Cortex of kidney (tissue), 1 donor: ENCODE measurements at places on chromosomes 2 and 18.

- DNase-seq, result no peak
Observed at GRCh38 chr2:190791976-190792575, 88.5 kb upstream of the GLS start.

DNA sequence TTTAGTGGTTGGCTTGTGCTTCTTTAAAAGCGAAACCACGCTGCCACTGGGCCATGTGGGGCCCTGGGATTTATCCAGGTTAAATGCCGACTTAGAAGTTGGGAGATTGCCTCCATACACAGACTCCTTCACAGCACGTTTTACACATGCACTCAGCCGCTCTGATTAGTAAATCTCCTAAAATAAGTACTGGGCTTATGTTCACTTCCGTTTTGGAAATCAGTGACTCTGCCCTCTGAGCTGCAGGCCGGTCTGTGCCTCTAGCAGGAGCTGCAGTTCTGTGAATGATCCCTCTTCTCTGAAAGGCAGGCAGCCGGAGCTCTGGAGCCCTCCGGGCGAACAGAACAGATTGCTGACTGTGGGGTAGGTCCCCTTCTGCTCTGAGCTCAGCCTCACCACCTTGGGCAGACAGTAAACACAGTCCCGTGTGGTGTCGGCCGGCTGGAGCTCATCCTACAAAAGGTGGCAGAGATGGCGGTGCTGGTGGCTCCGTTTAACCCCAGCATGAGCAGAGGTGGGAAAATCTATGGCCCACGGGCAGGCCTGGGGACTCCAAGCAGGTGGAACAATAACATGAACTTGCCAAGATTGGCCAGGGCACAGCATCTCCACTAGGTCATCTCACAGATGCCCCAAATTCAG is 9.8 kb upstream of the RAB17 start:
- DNase-seq, result no peak

DNA sequence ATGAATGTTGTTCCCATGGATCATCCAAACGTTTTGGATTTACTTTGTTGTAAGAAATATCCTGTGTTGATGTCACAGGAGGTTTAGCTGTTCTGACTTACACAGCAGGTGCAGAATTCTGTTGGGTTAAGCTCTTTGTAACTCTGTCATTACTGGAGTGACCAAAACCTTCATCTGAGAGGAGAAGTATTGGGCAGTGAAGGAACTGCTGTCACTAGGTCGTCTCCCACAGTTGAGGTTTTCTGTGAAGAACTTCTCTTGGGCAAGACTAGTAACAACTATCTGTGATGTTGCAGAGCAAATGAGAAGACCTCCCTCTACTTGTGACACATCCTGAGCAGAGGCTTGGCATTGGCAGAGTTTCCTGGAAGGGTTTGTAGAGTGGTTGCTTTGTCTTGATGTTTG is 2.9 kb downstream of the SPTBN1 start:
- no peak for DNase-seq

DNA sequence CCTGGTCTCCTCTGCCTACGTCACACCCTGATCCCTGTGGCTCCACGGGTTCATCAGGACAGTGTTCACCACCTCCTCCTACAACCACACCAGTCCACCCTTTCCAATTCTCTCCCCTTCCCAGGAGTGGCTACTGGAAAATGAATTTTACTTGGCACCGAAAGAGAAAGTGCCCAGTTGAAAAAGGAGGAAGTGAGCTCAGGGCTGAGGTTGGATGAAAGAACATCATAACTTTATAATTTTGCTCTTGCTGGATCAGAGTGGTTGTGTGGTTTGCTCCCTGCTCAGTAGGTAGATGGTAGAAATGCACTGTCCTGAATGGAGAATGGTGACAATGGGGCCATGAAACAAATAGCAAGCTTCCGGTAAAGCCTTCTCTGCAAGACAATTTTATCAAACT is 140.3 kb upstream of the DDX18 start:
- DNase-seq, result no peak

DNA sequence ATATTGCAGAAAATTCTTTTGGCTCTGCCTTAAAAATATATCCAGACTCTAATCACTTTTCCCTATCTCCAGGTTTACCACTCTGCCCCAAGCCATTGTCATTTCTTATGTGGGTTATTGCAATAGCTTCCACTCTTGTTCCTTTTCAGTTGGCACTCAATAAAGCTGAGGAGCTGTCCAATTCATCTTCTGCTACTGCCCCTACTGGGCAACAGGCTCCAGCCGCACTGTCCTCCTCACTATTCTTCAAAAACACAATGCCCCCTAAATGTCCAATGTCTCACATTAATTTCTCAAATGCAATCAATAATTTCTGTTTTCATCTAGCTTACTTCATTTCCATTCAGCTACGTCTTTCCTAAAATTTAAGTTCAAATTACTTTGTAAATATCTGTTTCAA is 1262.5 kb upstream of the CDH2 start:
- DNase-seq, result no peak

DNA sequence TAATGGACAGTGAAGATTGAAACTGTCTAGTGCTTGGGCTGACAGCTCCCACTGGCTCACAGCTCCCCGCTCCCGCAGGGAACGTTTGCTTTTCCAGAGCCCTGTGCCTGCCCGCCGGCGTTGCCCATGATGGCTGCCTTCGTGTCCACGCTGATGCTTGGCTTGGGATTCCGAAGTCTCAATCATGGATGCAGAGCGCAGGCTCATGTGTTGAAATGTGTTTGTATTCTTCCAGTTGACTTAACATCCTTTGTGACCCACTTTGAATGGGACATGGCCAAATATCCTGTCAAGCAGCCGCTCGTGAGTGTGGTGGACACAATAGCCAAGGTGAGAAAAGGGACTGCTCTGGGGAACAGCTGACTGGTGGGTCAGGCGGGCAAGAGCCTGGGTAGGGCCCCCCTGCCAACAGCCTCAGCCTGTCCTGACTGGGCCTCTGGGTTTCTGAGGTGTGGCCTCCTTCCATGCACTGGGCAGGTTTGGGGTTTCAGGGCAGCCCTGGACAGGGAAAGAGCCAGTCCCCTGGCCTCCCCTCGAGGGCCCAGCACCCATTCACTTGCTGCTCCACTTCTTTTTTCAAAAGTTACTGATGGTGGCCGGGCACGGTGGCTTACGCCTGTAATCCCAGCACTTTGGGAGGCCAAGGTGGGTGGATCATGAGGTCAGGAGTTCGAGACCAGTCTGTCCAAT is 42.8 kb downstream of the ATP6V1C2 start:
- DNase-seq, result no peak

DNA sequence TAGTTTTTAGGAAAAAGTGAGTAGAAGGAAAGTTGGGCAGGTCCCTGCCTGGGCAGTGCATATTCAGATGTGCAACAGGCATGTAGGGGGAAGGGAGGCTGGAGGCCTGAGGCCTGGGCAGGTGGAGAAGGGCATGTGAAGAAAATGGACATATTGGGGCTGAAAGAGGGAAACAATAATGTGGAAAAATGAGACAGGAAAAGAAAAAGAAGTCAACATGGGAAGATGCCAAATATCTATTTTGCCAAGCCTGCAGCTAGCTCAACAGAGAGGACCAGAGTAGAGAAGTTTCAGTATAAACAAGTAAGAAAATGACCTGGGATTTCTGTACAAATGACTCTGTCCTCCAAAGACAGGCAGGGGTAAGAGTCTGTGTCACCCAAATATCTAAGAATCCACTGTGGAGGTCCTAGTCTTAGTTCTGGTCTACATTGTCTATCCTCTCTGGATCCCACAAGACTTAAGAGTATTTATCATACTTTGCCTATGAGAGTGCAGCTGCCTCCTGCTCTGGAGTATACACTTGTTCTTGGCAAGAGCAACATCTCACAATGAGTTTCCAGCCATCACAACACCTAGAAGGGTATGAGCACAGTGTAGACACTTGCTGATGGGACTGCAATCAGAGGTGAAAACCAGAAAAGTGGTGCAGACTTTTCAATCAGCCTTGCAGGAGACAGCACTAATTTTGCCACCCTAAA is 80.2 kb downstream of the CLHC1 start:
- no peak for DNase-seq
